ENCODE measurements at places on chromosomes 1 and 21. TPM values are rescaled to one million over a fixed set of nuclear protein-coding genes. Genes with fewer than 3 reads are reported as not detected.

DNA sequence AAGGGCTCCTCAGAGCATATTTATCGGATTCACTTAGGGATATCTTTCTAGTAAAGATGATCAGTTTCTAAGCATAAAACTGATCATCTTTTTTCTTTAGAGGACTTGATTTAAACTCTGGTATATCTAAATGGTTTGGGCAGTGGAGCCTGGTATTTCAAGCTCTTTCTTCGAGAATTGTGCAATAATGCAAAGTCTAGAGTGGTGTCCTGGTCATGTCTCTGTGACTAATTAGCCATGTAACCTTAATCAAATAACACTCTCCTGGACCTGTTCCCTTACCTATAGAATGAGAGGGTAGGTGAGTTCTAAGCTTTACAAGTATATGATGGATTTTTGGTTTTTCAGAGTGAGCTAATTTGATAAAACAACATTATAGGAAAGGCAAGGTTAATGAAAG lies 225.2 kb downstream of the RPS6KC1 start:
- DNase-seq: no peak

DNA sequence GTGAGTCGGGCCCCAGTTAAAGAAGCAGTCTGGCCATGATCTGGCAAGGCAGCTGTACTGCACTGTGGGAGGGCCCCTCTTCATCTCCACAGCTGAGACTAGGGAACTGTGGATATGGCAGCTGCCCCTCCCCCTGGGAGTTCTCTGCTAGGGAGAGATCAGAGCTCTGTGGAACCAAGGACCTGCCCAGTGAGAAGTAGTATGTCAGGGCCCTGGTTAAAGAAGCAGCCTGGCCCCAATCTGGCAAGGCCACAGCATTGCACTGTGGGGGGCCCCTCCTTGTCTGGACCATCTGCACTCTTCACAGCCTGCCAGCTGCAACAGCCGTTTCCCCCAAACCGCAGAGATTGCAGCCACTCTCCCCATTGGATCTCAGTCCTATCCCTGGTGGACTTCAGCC lies 208.5 kb downstream of the DNAH14 start:
- DNase-seq: no peak

Gene BNIPL
- total RNA-seq: 8.3 TPM

Gene PDC
- total RNA-seq: not detected

- DNase-seq: no peak
Measured at GRCh38 chr1:208141610-208142192, 102.5 kb downstream of the PLXNA2 start.

DNA sequence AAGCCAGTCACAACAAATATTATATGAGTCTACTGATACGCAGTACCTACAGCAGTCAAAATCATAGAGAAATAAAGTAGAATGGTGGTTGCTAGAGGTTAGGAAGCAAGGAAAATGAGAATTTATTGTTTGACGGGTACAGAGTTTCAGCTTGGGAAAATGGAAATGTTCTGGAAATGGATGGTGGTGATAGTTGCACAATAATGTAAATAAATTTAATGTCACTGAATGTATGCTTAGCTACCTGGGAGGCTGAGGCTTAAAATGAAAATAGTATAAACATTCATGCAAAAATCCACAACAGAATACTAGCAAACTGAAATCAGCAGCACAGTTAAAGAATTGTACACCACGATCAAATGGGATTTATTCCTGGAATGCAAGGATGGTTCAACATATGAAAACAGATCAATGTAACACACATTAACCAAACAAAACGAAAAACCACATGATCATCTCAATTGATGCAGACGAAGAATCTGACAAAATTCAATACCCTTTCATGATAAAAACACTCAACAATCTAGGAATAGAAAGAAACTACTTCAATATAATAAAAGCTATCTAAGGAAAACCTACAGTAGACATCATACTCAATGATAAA lies 10.7 kb downstream of the TUT4 start:
- no peak for DNase-seq

- no peak for DNase-seq
Measured at GRCh38 chr1:185699874-185700273, 34.3 kb upstream of the HMCN1 start.

- DNase-seq: peak; percentile 65
Measured at GRCh38 chr1:7953850-7954609, 7.5 kb upstream of the PARK7 start.

DNA sequence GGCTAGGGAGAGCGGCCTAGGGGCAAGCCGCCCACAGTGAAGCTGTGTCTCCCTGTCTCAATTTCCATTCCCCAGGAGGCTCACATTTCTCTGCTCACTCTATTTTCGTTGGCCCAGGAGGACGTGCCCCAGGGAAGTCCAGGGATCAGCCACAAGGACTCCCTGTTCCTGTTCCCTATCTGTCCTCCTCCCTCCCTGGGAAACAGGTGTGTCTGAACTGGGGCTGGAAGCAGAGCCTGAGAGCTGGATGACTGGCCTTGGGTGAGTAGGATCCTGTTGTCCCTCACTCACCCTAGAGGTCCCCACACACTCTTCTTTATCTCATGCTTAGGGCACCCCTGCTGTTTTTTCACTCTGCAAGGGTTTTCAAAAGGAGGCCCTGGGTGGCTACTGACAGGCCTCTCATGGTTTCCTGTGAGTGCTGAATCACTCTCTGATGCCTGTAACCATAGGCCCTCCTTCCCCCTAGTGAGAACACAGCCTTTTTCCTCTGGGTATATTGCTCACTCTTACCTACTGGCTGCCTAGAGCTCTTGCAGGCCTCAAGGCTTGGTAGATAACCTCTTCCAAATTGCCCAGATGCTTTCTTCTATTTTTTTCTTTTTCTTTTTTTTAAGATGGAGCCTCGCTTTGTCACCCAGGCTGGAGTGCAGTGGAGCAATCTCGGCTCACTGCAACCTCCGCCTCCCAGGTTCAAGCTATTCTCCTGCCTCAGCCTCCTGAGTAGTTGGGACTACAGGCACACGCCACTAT lies 3.3 kb upstream of the UTP11 start:
- DNase-seq: peak; percentile 58

DNA sequence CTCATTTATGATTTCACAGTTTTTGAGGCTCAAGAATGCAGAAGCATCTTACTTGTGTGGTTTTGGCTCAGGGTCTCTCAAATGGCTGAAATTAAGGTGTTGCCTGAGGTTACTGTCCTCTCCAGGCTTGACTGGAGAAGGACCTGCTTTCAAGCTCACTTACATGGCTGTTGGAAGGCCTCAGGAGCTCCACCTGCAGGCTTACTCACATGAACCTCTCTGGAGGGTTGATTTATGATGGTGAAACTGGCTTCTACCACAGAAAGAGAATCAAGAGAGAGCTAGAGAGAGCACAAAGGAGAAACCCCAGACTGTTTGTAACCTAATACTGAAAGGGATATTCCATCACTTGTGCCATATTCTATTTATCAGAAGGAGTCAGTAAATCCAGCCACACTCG lies 6.2 kb upstream of the KCNK2 start:
- no peak for DNase-seq

- DNase-seq: no peak
Measured at GRCh38 chr1:56345831-56346230, 233.5 kb downstream of the PLPP3 start.

- no peak for DNase-seq
Measured at GRCh38 chr1:40391688-40392145, 18.2 kb downstream of the SMAP2 start.

GRCh38 chr1:210857705-210858104 lies 276.2 kb downstream of the KCNH1 start:
- no peak for DNase-seq

DNA sequence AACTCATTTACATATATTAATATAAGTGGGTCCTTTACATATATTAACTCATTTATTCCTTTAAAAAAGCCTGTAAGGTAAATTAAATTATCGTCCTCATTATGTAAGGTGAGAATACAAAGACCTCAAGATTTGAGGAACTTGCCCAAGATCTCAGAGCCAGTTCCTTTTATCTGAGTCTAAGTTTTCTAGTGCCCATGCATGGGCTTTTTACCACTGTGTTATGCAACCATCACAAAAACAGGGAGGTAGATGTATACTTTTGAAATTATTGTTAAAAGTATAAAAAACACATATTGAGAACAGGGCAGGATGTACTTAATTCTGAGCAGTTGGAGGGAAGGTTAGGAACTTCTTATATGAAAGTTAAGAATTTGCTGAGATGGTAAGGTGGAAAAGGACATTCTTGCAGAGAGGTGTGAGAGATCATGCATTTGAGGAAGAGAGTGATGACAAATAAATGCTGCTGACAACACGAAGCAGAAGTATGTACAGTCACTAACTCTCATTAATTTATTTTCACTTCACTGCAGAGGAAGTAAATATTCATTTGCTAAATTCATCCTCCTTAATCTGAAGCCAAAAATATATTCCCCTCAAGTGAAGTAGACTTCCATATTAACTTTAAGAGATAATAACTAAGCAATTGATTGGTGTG lies 28.9 kb upstream of the LYPLAL1 start:
- DNase-seq: no peak

- no peak for DNase-seq
Measured at GRCh38 chr1:39852214-39852791, 31.0 kb downstream of the TRIT1 start.

Gene ACKR1
- not detected for total RNA-seq

Gene DHRS3
- total RNA-seq: 91.8 TPM

Gene IGSF5
- total RNA-seq: not detected
